ENCODE measurements at places on chromosomes 6 and 20.
A peak's percentile ranks its signal among the peaks of the same experiment; 100 is the strongest.

DNA sequence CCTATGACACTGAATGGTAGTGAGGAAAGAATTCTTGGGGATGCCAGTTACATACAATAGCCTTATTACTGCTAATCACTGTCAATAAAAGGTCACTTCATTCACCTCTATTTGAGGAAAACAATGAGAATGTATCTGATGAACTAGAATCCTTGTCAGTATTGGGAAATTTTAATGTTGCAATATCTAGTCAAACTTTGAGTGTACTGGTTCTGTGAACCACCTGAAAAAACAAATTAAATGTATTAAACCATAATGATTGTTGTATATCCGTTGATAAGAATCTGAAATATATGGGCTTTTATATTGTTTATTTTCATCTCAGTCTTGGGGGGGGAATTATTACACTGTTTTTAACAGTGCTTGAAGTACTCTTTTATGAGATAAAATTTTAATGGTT, 10.6 kb downstream of the TAF11 start:
- DNase-seq = no peak

GRCh38 chr6:169371344-169372127, 117.9 kb upstream of the THBS2 start:
- no peak for DNase-seq

DNA sequence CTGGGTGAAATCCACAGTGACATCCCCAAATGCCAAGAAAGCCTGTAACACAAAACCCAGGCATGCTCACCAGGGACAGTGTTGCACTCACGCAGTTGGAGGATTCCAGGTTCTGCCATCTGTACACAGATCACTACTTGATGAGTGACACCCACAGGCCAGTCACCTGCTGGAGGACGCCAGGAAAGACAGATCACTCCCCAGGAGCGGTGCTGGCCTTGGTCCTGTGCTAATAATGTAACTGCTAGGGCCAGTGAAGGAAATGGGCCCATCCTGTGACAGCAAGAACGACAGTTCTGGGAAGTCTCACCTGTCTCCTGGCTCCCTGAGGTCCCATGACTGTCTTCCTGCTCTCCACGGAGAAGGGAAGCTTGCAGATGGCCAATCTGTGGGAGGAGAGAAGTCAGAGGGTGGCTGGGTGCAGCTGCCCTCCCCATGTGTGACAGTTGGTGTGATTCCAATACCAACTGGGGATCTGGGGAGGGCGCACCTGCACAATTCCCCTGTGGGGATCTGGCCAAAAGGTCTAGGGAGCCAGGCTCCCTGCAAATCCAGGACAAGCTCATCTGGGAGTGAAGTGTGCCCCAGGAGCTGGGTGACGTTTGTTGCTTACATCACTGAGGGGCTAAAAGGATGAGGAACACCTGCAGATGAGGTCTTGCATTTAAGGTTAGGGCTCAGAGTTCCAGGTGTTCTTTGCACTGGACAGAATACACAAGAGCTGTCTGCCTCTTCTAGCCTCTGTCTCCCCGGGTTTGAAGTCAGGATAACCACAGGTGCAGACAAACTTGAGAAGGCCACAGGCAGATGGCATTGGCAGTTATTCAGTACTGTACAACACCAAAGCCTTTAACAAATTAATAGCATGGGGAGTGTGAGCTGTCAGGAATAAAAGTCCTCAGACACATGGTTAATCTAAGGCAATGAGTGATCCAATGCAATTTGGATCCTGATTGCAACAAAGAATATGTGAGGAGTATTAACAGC, 10.3 kb downstream of the ZNF337 start:
- no peak for DNase-seq

DNA sequence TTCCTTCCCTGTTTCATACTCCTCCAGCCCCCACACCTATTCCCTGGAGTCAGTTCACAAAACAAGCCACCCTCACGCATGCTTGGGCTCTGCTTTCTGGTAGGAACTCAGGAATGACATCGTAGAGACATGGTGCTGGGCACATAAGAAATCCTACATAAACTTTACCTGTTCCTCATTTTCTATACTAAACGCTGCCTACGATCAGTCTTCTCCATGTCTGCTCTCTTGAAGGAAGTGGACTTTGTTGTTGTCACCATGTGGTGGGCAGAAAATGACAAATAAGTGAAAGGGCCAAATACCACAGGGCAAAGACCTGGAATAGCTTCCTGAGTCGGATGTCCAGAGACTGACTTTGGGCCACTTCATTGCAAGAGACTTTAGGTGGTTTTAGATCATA, 10.1 kb downstream of the MYLK4 start:
- no peak for DNase-seq

DNA sequence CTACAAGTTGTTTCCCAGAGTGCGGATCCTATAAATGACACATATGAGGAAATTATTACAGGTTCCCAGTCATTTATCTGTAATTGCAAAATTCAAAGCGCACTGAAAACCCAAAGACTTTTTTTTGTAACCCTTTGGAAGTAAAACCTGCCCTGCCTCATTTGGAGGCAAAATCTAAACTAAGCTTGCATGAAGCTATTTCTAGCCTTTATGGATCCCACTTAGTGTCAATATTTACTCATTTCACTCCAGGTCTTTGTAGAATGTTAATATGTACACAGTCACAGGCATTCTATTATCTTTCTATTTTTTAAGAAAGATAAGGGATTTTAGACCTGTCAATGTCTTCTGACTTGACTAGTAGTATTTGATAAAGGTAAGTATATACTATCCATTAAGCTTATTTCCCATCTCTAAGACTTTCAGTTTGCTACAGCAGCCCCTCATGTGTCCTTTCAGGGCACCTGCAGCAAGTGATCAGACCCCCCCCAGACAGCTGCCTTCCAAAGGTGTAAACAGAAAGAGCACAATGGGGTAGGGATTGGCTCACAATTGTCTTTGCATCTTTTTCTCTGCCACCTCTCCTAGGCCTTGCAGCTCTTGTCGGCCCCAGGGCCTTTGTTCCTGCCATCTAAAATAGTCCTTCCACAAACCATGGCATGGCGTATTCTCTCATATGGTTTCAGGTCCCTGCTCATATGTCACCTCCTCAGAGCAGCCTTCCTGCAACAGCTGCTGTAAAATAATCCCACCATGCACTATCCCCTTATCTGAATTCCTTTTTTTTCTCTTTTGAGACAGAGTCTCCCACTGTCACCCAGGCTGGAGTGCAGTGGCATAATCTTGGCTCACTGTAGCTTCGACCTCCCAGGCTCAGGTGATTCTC, 1.3 kb upstream of the REPS1 start:
- DNase-seq = no peak

DNA sequence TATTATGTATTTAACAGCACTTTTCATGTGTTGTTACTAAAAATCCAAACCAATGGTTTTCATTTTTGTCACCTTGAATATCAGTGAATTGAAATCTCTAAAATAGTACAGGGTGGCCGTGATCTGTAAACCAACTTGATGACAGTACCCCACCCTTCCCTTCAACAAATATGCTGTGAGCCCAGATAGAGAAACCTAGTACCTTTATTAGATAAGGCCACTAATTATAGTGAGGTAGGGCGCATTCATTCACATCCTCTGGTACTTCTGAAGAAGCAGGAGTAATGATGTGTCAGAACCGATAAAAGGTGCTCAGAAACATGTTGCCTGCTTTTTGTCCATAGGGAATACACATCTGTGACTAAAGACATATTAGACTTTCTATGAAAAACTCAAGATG, 409.5 kb downstream of the GJA1 start:
- no peak for DNase-seq

- DNase-seq = no peak
Observed at GRCh38 chr6:72809746-72810379, 188.0 kb downstream of the KCNQ5 start.

GRCh38 chr20:38414769-38415450, 20.2 kb downstream of the SNHG17 start:
- DNase-seq = no peak

DNA sequence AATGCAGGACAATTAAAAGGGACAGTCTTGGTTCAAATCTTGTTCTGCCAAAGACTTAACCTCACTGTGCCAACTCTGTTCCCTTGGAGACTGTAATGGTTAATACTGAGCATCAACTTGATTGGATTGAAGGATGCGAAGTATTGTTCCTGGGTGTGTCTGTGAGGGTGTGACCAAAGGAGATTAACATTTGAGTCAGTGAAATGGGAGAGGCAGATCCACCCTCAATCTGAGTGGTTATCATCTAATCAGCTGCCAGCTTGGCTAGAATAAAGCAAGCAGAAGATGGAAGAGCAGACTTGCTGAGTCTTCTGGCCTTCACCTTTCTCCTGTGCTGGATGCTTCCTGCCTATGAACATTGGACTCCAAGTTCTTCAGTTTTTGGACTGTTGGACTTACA, 474.4 kb downstream of the CD83 start:
- DNase-seq = no peak

DNA sequence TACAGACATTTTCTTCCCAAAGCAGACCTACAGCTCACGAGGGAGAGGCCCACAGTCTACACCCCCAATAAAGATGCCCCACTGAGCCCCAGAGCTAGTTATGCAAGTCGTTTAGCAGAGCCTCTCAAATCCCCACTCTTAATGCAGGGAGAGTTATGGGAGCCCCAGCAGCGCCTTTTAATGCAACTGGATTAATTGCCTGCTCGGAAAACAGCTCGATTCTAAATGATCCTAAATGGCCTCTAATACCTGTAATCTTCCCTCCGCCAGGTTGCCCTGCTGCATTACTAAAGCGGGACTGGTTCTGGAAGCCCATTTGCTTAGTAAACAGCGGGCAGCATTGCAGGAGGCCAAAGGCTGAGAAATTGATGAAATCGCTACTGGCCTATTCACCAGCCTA, 656.9 kb downstream of the PTPRT start:
- DNase-seq = no peak

DNA sequence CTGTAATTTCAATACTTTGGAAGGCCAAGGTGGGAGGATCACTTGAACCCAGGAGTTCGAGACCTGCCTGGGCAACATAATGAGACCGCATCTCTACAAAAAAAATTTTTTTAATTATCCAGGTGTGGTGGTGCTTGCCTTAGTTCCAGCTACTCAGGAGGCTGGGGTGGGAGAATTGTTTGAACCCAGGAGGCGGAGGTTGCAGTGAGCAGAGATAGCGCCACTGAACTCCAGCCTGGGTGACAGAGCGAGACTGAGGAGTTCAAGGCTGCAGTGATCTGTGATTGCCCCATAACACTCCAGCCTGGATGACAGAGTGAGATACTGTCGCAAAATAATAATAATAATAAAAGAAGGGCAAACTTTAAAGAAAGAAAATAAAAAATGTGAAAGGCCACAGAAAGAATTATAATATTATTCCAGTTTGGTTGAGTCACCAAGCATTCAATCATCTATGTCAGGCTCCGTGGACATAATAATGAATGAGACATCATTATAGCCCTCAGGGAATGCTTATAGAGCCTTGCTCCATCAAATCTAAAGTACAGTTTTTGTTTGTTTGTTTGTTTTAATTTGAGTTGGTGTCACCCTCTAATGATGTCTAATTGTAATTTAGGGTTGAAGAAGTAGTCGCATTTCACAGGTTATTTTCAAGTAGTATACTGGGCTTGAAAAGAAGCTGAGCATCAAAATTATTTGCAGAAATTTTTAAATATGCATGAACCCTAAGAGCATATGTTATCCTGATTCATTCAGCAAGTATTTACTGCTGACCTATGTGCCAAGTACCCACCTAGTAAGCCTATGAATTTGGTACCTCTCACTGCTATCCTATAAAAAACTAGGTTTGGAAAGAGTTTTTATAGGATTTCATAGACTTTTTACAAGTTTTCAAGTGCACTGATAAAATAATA, 15.1 kb downstream of the GLYATL3 start:
- DNase-seq = no peak

DNA sequence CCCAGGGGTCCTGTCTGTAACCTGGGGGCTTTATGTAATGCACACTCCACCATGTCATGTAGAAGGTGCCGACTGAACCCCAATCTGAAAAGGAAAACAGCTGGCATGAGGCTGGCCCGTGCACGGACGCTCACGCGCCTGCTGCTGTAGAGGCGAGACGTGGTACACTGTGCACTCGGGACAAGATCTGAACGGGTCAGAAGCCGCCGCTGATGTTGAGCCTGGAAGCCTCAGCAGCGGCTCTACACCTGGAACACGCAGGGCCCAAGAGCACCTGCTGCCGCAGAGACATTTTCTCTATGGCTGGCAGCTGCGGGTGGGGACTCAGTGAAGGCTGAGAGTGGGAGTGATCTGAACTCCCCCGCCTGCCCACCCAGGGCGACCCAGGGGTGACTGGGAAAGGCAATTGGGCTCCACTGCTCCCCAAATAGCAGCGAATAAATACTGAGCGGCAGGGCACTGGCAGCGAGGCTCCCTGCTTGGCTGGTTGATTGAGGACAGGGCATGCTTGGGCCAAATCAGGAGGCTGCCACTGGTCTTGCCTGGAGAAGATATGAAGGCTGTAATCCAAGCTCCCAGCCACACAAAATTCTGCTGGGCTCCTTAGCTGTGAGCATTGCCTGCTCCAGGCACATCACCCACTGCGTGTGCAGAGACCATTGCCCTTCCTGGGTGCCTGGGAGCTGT, 2.5 kb upstream of the OGFR start:
- no peak for DNase-seq

DNA sequence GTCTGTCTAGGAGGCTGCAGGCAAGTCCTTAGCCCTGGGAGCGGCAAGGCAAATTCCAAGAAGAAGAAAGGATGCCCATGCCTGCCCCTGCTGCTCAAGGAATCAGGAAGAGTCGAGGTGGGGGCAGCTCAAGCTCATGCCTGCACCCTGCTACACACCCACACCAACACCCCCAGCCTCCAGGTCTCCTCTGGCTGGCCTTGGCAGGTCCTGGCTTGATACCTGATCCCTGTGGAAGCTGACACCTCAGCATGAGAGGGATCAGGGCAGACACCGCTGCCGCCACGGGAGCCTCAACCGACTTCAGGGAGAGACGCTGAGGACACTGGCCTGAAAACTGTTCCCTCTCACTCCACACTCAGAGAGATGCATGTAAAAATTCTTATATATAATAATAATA, 35.5 kb upstream of the MAFB start:
- no peak for DNase-seq

- DNase-seq = no peak
Observed at GRCh38 chr6:130849594-130849993, 22.4 kb downstream of the SMLR1 start.

- no peak for DNase-seq
Observed at GRCh38 chr6:155126727-155127439, 131.8 kb downstream of the TIAM2 start.

- no peak for DNase-seq
Observed at GRCh38 chr20:37384683-37385174, 38.8 kb downstream of the SRC start.

- no peak for DNase-seq
Observed at GRCh38 chr6:32932132-32932868, 8.5 kb downstream of the HLA-DMB start.

GRCh38 chr6:142474531-142475289, 172.9 kb downstream of the ADGRG6 start:
- DNase-seq = peak; percentile 19
